Upper lobe of left lung (tissue), 6 donors: ENCODE measurements at places on chromosomes 2 and 18.

- no peak for DNase-seq
Observed at GRCh38 chr2:230007931-230008707, 60.6 kb downstream of the SLC16A14 start.

GRCh38 chr18:39500306-39500705, 1934.7 kb upstream of the CELF4 start:
- no peak for DNase-seq

- no peak for DNase-seq
Observed at GRCh38 chr2:235616885-235617284, 123.0 kb downstream of the AGAP1 start.

DNA sequence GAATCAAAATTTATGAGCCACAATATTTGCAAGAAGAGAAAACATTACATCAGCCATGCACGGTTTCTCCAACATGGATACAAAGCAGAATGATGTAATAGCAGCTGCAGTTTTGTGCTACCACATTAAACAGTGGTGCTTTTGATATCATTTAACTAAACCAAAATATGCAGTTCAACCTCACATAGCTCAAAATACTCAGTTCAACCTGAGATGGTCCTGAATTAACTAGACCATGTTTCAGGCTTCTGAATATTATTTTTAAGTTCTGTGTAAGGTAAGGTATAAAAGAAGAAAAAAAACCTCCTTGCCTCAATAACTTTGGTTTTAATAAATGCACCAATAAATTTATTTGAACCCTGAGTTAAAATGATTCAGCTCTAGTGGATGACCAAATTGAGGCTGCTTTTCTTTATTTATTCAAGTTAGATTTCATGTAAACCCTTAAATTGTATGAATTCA, 18.8 kb upstream of the TSPYL6 start:
- DNase-seq, result no peak

GRCh38 chr18:63085611-63086010, 234.0 kb downstream of the BCL2 start:
- no peak for DNase-seq

- DNase-seq, result no peak
Observed at GRCh38 chr2:120770176-120770575, 34.5 kb downstream of the GLI2 start.

DNA sequence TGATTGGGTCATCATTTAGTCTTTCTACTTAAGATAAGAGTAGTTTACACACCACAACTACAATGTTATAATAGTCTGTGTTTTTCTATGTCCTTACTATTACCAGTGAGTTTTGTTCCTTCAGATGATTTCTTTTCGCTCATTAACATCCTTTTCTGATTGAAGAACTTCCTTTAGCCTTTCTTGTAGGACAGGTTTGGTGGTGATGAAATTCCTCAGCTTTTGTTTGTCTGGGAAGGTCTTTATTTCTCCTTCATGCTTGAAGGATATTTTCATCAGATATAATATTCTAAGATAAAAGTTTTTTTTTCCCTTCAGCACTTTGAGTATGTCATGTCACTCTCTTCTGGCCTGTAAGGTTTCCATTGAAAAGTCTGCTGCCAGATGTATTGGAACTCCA, 38.0 kb upstream of the SLC16A14 start:
- DNase-seq, result no peak

DNA sequence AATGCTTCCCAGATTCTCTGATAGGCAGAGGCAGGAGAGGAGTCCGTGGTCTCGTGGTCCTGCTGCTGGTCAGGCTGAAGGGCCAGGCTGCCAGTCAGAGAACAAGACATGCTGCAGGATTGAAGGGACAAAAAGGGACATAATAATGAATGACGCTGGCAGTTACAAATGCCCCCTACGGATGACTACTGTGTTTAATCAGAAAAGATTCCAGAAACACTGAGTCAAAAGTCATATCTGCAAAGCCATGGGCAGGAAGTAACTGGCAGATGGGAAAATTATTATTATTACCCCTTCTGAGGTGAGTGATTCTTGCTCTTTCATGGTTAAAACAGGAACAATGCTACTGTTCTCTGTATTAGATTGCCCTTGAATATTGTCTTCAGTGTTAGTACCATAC, 19.0 kb downstream of the LCT start:
- DNase-seq, result no peak

DNA sequence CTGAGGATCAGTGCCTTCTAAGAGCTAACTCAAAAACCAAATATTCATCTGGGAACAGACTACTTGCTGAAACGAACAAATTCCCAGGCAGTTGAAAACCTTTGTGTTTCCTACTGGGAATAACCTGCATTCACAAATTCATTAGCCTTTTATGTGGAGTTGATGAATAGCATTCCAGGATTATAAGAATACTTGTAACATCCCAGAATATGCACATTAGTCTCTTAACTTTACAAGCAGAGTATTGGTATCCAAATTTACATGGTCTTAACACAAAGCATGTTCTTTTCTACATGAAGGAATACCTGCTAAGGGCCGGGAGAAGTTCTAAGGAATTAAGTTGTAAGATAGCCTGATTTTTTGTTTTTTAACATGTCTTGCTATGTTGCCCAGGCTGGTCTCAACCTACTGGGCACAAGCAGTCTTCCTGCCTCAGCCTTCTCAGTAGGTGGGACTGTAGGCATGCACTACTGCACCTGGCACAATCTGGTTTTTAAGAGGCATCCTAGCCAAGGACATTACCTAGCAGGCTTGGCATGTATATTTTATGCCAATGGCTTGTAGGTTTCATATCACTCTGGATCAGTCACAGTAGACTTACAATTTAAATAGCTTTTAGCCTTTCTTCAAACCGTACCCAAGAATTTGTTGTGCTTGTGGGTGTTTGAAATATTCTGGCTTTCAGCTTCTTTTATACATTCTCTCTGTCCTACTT, 50.7 kb downstream of the MGAT5 start:
- no peak for DNase-seq

GRCh38 chr2:96143231-96143847, 1.9 kb downstream of the DUSP2 start:
- no peak for DNase-seq
